ENCODE measurements at places on chromosomes 16 and 17.

- no peak for DNase-seq
These were observed 3.9 kb upstream of the JPH3 start for GRCh38 chr16:87598431-87598830.

- no peak for DNase-seq
These were observed 126.6 kb downstream of the OR1D5 start for GRCh38 chr17:2936771-2937321.

DNA sequence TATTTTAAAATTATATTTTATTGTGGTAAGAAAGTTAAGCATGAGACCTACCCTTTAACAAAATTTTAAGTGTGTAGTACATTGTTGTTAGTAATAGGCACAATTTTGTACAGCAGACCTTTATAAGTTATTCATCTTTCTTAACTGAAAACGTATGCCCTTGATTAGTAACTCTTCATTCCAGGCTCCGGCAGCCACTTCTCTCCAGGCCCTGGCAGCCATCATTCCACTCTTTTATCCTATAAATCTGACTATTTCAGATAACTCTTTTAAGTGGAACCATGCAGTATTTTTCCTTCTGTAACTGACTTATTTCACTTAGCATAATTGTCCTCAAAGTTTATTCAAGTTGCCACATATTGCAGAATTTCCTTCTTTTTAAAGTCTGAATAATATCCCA, 348.2 kb downstream of the CDH11 start:
- no peak for DNase-seq

DNA sequence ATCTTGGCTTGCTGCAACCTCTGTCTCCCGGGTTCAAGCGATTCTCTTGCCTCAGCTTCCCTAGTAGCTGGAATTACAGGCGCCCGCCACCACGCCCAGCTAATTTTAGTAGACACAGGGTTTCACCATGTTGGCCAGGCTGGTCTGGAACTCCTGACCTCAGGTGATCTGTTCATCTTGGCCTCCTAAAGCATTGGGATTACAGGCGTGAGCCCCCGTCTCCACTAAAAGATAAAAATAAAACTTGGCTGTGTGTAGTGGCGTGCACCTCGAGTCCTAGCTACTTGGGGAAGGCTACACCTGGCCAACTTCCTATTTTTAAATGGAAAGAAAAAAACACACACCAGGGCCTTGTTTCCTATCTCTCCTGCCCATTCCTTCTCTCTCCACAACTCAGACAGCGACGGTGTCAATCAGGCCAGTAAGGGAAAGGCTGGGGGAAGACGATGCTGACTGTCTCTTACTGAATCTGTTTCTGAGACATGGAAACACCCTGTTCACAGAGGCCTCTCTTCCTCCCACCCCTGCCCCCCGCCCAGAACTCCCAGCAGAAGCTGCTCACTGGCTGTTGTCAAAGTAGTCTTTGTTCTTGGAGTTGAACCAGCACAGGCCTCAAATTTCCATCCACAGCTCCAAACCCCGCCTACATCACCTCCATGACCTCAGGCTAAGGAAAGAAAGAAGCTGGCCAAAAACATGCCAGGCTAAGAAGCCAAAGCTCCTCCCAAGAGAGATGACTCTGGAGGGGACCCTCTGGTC, 96.6 kb downstream of the NXN start:
- DNase-seq: no peak

DNA sequence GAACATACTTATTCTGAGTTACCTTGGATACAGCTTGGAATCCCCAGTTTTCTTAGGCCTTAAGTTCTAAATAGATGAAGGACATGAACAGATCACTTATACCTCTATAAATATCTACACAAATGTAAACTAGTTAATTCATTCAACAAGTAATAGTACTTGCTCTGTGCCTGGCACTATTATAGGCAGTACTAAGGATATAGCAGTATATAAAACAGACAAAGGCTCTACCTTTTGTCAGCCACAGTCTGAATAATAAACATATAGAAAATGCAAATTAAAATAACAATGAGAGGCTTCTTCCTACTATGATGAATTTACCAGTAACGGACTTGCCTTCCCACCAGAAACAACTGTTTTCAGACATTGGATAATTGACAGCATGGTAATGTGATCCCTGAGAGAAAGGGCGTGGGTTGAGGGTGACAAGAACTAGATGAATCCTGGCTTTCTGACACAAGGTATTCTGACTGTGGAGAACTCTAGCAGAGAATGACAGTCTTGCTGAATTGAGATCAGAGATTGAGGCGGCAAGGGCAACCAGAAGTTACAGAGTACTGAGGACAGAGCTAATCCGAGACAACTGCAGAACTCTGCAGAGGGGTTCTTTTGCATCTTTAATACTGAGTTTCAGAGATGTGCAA, 170.5 kb downstream of the TANC2 start:
- DNase-seq: no peak

DNA sequence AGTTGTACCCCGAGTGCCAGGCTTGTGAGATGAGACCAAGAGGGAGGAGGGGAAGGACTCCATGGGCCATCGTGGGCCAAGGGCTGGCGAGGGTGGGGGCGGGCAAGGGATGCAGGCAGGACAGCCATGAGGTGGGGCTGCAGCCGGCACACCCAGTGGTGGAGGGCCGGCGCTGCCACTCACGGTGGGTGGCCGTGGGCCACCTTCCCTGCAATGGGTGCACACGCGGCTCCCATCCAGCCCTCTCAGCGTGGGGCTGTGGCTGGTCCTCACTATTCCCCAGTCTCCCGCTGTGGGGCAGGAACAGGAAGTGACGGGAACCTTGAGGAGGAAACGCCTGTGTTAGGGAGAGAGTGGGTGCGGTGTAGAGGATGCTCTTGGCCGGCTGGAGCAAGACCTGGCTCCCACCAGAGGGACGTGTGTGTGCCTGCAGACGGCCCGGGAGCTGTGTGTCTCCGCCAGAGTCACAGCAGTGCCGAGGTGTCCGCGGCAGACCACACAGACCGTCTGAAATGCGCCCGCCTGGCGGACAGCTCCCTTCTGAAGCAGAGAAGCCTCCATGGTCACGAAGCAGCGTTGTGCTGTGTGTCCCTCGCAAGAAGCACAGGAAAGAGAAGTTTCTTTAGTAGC, 23.6 kb downstream of the CIBAR2 start:
- DNase-seq: no peak

- no peak for DNase-seq
These were observed 56.1 kb downstream of the ARSG start for GRCh38 chr17:68347380-68347779.

DNA sequence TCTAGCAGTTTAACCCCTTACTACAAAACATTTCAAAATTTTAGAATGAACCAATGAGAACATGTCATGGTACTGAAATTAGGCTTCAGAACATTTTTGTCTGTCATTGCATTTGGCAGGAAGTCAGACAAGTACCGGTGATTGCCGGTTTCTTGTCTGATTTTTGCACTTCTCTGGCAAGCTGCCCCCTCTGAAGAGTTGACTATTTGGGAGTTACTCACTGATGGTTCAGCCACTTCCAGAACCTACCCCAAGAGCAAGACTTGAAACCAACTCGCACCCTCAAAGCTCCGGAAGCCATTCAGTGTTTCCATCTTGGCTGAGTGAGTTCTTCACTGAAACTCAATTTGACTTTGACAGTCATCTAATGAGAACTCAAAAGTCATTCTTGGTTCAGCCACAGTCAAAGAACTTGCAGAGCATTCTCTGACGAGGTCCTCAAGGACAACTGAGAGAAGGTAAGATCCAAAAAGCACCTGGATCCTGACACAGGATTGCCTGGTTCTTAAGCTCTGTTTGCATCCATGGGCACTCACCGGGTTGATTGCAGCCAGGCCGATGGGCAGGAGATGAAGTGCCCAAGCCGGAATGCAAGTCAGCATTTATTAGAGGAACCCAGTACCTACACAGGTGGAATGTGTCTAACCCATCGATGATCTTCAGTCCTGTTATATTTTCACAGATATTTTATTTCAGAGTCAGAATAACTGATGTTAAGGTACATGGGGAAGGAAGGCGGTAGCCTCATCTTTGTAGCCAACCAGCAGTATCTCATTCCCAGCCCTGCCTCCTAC, 93.6 kb downstream of the USP22 start:
- no peak for DNase-seq

All from activated T-cell treated with anti-CD3 and anti-CD28 coated beads for 24 hours (primary cell).